ENCODE measurements at places on chromosomes 2 and 18.

GRCh38 chr2:152440460-152440859, 105.5 kb downstream of the FMNL2 start:
- no peak for DNase-seq

- no peak for DNase-seq
Observed at GRCh38 chr2:220188031-220188430, 560.6 kb downstream of the SLC4A3 start.

DNA sequence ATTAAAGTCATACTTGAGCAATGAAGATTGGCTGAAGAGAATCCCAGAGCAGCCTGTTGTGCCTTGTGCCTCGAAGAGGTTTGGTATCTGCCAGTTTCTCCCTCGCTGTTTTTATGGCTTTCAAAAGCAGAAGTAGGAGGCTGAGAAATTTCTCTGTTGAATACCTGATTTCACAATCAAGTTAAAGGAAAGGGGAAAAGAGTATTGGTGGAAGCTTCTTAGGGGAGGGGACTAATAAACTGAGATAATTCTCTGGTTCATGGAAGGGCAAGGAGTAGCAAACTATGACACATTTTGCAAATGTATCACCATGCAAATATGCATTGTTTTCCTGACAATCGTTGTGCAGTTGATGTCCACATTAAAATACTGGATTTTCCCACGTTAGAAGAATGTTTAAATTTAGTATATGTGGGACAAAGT, at the start of gene IL1B:
IL1B (minus strand) TSS at position 85 of the 423 bp plus-strand sequence. CDS start 550 bp downstream, outside the sequence.
- DNase-seq = no peak

DNA sequence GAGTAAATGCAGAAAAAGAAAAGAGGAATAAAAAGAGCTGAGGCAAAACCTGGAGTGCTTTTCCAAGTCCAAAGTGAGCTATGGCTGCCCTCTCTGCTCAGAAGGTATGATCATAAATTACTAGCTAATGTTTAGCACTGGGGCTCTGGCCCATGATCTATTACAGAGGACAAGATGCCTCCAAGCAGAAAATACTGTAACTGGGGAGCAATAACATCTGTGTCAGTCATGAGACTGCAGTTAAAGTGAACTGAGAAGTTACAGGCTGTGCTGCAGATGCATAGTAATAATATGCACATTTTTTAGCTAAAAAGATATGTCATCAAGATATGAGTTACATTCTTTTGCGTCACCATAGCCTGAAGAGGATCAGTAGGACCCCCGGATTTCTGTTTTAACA, 209.4 kb upstream of the RBBP8 start:
- no peak for DNase-seq

DNA sequence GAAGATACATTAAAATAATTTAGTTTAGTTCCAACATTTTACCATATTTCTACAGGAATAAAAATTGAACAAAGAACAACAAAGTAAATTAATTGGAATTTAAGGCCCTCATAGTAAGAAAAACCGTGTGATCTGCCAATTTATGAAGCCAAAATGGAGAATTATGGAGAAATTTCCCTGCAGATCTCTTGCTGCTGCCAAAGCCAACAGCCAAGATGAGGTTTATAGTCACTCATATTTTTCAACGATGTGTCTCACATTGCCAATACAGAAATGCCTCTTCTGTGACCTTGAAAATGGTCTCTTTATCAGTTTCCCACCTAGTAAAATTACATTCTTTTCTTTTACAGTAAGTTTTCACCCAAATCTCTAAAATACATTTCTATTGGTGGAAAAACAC, 317.2 kb upstream of the FIGN start:
- DNase-seq = no peak

GRCh38 chr2:82875858-82876257, 1583.2 kb downstream of the SUCLG1 start:
- no peak for DNase-seq

DNA sequence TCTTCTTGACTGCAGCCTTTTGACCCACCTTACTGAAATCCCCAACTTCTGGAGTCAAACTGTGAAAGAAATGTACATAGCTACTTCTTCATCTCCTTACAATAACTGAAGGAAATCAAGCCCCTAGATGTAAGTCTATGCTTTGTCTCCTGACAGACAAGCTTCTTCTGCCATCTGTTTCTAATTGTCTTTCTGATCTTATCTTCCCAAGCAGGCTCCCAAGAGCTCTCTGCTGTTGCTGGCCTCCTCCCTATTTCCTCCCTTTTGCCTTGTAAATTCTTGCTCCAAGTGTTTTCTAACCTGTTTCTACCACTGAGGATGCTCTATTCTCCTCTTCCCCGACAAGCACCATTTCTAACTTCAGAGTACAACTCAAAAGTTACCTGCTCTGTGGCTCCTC, 77.4 kb upstream of the OSR1 start:
- no peak for DNase-seq
